M059J (cell line): ENCODE measurements at places on chromosomes 12 and 14.

- DNase-seq: no peak
These were observed 182.2 kb upstream of the GSC start for GRCh38 chr14:94952097-94952496.

DNA sequence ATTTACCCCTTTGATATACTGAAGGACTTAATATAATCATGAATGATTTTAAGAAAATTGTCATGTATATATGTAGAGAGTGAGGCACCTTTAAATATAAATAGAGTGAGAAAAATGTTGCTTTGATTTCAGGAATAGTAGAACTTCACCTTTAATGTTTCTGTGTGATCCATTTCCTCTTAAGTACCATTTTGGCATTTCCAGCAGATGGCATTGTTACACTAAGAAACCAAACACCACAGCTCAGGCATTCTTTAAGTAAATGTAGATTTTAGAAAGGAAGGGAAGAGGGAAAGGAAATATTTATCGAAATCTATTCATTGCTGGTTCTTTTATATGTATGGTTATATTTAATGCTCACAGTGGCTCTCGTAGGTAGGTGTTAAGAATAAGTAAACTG lies 556.7 kb upstream of the FBXO33 start:
- peak; percentile 37 for DNase-seq

- DNase-seq: no peak
These were observed 17.2 kb downstream of the ZBTB42 start for GRCh38 chr14:104817930-104818713.

DNA sequence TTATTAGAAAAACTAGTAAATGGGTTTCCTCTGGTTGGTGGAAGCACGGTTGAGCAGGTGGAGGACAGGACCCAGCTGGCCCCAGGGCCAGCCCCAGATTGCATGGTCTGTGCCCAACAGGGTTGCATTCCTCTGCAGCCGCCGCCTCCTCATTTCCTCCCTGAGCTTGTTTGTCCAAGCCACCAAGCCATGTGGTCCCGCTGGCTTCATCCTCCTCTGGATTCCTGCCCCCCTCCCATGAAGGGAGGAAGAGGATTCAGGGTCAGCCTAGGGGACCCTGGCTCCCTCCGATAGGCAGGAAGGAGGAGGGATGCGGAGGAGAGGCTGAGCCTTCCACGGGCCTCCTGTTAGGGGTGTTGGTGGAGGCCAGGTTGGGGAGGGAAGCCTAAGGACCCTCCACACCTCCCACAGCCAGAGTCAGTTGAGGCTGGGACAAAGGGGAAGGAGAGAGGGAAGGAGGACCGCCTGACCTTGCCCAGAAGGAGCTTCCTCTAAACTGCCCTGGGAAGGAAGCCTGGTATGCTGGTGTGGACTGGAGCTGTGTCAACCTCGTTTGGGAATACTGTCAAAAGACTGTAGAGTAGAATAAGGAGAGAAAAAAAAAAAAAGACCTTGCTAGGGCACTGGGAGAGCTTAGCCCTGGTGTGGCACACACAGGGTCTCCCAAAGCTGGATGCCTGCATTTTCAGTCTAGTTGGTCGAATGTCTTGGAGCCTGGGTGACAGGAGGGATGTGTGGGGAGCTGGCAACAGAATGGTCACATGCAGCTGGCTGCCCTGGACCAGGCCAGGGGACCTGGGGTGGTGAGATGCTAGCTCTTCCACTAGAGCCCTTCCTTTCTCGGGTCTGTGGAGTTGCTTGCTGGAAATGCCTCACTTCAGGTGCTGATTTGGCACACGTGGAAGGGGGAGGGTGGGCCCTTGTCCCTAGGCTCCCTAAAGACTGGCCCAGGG lies 42.4 kb downstream of the PLEKHG3 start:
- no peak for DNase-seq
